ENCODE measurements at places on chromosomes 12 and 14. TPM values are rescaled to one million over a fixed set of nuclear protein-coding genes. Genes with fewer than 3 reads are reported as not detected.

The PRIMA1 gene
- total RNA-seq: not detected

The NAV3 gene
- total RNA-seq: 55.8 TPM

The PELI2 gene
- 9.5 TPM for total RNA-seq

The RAD9B gene
- 1.2 TPM for total RNA-seq

The SLC38A4 gene
- 0.26 TPM for total RNA-seq

The NDRG2 gene
- 0.40 TPM for total RNA-seq

The CD163L1 gene
- total RNA-seq: 3.6 TPM

The SDR9C7 gene
- not detected for total RNA-seq

The TAS2R9 gene
- 0.19 TPM for total RNA-seq

The GSC gene
- not detected for total RNA-seq

The SLC5A8 gene
- total RNA-seq: not detected

The ZC2HC1C gene
- 0.99 TPM for total RNA-seq

The MGAT4C gene
- 1.2 TPM for total RNA-seq

The LRRC10 gene
- not detected for total RNA-seq

The CNOT2 gene
- total RNA-seq: 141 TPM

The OTUB2 gene
- total RNA-seq: 1.2 TPM

The STYK1 gene
- 0.40 TPM for total RNA-seq

The LRCOL1 gene
- total RNA-seq: not detected

The LRTM2 gene
- total RNA-seq: not detected

The OR6C68 gene
- not detected for total RNA-seq

All from aortic smooth muscle cell (primary cell).